ENCODE measurements at places on chromosomes 7 and 10.

- peak; percentile 4 for ATAC-seq
Observed at GRCh38 chr7:5420881-5421713, 2.5 kb downstream of the TNRC18 start.

DNA sequence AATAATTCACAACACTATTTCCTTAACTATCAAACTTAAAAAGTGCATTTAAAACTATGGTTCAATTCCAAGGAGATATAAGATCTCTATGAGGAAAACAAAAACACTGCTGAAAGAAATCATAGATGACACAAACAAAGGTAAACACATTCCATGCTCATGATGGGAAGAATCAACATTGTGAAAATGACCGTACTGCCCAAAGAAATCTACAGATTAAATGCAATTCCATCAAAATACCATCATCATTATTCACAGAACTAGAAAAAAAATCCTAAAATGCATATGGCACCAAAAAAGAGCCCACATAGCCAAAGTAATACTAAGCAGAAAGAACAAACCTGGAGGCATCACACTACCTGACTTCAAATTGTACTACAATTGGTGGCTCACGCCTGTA, 159.9 kb upstream of the EEPD1 start:
- no peak for ATAC-seq

DNA sequence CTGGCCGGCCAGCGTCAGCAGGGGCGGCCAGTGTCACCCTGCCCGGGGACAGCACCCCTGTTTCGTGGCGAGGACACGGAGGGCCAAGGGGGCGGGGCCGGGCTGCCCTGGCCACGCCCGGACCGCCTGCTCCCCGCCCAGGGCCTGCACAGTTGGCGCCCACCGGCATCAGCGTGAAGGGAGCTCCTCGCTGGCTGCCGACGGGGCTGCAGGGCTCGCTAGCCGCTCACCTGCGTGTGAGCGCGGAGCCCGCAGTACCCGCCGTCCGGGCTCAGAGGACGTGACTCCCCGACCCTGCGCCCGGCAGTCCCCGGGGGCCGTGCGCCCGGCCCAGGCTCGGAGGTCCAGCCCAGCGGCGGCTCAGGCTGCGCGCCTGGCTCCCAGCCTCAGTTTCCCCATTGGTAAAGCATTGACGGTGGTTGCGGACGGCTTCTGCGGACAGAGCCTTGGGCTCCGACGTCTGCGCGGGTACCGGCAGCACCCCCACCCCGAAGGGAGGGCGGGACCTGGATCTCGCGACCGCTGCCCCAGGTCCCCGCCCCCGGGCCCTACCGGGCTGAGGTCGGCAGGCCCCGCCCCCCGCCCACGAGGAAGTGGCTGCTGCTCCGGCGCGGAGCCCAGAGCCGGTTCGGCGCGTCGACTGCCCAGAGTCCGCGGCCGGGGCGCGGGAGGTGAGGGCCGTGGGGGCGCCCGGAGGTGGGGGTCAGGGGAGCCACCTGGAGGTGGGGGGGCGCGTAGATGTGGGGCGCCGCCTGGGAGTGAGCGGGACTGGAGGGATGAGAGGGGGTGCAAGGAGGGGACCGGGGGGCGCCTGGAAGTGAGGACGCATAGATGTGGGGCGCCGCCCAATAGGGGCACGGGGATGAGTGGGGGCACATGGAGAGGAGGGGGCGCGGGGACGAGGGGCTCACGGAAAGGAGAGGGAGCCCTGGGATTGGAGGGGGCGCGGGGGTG, at the start of gene ARPC1B:
ARPC1B (plus strand) TSS at position 620 of the 954 bp plus-strand sequence. CDS start 10,985 bp downstream, outside the sequence.
- peak; percentile 89 for ATAC-seq

DNA sequence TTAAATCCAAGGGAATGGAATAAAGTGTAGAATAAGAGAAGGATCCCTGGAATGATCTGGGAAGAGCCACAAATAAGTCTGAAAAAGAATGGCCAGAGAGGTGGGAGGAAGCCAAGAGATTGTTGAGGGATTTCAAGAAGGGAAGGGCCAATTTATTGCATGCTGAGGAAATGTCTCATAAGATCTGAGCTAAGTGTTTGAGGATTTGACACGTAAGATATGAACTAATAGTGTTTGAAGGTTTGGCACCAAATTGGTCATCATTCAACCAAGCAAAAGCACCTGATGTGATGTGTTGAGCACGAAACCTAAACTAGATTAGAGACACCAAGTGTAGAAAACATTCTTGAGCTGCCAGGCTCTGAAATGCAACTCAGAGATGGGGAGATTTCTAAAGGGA, 97.9 kb downstream of the TSPAN12 start:
- ATAC-seq: no peak

DNA sequence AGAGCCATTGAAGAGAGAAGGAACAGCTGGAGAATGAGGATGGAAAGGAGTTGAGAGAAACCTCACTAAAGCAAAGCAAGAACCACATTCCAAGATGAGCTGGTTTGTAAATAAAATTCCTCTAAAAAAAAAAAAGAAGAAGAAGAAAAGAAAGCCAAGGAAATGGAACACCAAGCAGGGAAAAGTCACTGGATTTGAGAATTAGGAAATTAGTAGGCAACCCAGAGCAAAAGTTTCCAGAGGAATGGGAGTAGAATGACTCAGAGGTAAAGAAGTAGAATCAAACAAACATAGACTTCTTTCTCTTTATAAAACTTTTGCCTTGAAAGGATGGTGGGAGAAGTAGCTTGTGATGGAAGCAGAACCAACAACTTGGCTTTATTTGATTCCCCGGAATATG, 3.9 kb downstream of the CH25H start:
- ATAC-seq: no peak

- no peak for ATAC-seq
Observed at GRCh38 chr7:38748056-38748610, 117.0 kb upstream of the AMPH start.

- ATAC-seq: no peak
Observed at GRCh38 chr7:28939367-28939766, 18.8 kb downstream of the TRIL start.

GRCh38 chr10:118101501-118101900, 54.8 kb upstream of the RAB11FIP2 start:
- no peak for ATAC-seq

DNA sequence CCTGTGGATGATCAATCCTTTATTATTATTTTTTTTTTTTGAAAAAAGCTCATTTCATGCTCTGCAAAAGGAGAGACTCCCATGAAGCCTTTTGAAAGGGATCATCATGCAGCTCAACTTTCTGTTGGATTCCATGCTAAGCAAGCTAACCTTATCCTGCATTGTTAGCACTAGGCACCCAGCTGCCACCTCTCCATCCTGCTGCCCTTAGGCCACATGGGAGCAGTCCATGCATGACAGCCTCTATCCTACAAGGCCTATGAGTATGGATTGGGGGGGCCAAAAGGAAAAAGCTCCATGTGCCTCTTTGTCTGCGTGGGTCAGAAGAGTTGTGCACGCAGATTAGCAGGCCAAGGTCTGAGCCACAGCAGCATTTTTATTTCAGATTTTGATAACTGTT, 19.2 kb downstream of the SMNDC1 start:
- ATAC-seq: no peak

DNA sequence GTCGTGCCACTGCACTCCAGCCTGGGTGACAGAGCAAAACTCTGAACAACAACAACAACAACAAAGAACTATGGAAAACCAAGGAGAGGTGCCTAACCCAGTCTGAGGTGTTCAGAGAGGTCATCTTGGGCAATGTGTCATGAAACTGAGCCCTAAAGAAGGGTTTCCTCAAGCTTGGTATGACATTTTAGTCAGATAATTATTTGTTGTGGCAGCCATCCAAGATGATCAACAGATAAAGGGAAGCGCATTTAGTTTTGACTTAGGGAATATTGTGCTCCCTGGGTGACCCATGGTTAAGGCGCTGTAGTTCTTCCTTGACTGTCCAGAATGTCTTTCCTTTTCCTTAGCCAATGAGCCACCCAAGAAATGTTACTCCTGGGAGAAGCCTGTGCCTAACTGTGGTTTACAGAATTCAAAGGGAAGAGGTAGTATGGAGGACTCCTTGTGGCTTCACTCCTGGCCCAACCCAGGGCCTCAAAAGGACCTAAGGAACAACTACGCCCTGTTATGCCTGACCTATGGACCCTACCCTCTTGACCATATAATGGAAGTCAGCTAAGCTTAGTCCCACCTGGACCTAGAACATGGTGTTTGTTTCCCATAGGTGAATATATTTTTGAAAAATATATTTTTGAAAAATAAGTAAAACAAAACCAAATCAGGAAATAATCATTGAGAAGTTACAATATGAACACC, 42.4 kb downstream of the TPST1 start:
- ATAC-seq: no peak

GRCh38 chr7:158672975-158673374, 31.6 kb downstream of the NCAPG2 start:
- ATAC-seq: no peak

DNA sequence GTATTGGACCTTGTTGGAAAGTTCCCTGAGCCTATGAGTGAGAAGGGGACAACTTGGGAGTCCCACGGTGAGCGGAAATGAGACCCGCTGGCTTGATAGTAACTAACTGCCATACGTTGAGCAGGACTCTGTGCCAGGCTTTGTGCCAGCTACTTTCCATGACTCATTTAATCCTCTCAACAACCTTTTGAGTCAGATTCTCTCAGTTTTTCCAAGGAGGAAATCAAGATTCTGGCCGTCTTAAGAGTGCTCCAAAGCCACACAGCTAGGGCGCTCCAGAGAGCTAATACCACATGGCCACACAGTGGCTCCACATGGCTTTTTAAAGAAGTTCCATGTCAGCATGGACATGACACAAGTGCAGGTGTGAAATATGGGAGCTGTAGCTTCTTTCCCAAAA, 55.7 kb downstream of the NOD1 start:
- ATAC-seq: no peak

DNA sequence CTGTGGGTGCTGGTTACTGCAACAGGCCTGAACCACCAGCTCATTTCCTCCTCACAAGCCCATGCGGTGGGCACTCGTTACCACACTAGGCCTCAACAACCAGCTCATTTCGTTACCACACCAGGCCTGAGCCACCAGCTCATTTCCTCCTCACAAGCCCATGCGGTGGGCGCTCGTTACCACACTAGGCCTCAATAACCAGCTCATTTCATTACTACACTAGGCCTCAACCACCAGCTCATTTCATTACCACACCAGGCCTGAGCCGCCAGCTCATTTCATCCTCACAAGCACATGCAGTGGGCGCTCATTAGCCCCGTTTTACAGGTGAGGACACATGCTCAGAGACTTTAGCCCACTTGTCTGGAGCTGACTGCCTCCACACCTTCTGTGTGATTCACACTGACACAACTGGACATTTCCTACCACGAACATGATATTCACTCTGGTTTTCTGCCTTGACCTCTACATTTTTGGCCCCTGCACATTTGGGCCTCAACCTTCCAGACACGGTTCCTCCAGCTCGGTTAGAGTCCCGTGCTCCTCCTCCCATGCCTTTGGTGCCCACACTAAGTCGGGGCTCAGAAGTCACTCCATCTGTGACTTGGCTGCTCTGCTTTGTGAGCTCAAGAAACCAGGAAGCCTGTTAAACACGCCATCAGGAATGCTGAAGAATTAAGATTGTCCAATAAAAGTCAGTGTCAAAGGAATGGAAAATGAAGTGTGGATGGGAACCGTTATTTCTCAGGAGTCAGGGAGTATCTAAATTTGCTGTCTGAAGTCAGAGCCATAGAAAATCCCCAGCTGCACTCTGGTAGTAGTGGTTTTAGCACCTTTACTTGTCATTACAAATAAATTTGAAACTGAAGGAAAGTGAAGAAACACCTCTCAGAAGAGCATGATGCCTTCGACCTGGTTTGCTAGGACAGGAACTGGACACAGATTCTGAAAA, 55.8 kb upstream of the LANCL2 start:
- peak; percentile 90 for ATAC-seq

DNA sequence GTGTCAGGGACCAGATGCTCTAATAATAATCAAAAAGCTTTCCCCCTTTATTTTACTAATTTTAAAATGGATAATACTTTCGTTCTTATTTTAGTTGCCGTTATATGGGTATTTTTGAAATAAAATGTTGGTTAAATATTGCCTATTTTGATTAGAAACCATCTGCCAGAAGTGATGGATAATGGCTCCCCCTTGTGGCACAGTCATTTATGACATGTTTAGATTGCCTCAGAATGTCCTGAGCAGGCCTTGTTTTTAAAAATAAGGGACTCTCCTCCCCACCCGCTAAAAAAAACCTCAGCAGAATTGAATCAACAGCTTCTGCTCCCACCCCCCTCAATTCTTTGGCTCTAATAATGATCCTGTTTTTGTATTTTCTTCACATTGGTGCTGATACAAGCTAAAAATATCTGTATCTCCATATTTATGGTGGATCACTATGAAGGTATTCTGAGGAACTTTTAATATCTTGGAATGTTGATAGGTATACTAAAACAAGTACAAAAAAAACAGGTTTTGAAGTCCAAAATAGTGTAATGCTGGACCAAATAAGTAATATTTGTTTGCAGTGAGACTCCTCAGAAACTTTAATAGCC, 38.8 kb downstream of the TMEM60 start:
- peak; percentile 55 for ATAC-seq

- ATAC-seq: no peak
Observed at GRCh38 chr10:117137031-117137910, 799 bp downstream of the VAX1 start.

GRCh38 chr7:40186586-40186985, 51.8 kb downstream of the SUGCT start:
- ATAC-seq: no peak

DNA sequence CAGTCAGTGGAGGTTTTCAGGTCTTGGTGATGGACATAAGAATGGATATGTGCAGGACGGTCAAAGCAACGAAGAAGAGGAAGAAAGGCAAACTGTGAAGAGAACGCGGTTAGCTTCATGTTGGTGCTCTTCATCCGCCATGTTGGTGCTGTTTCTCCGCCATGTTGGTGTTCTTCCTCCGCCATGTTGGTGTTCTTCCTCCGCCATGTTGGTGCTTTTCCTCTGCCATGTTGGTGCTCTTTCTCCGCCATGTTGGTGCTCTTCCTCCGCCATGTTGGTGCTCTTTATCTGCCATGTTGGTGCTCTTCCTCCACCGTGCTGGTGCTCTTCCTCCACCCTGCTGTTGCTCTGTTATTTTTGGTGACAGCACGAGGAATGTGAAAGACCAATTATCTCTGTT, 95.4 kb downstream of the DOCK1 start:
- no peak for ATAC-seq

Measured in stimulated activated memory B cell treated with anti-CD40 and anti-IgM and Interleukin-4, amounts not matched to agents 10 μg/mL and 1 μg/mL and 100 μg/mL, for 72 hours (primary cell).